ENCODE measurements at places on chromosomes 5 and 9.
A peak's percentile ranks its signal among the peaks of the same experiment; 100 is the strongest.

DNA sequence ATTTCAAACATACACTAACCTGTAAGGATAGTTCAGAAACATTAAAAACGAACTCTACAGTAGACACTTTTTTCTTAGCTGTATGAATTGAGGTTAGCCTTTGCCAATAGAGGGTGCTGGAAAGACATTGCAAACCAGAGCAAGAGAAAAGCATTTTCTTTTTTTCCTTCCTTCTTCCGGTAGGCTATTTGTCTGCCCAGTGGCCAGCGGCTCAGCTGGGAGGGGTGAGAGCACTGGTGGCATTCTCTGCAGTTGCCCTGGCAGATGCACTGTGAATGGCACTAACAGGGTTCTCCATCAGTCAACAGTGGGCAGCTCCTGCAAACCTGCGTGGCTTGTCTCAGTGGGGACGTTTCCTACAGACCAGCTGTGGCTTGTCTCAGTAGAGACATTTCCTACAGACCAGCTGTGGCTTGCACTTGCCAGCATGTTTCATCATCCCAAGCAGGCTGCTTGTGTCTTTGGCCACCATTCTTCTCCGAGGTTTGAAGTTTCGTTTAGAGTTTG lies 984.5 kb upstream of the CDH18 start:
- no peak for DNase-seq

GRCh38 chr9:12194731-12195130 lies 498.5 kb upstream of the TYRP1 start:
- no peak for DNase-seq

DNA sequence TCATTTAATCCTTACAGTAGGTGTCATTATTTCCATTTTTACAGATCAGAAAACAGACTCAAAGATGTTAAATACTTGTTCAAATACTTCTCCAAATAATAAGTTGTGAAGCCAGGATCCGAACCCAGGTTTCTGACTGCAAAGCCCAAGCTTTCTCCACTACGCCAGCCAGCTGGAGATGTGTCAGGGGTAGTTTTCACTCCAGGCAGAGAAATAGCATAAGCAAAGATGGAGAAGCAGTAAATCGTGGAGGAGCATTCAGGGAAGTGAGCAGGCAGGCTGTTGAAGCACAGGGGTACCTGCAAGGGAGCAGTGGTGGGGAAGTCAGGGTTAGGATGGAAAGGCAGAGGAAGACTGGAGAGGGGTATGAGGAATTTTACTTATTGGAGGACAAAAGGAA lies 2.9 kb downstream of the TLN1 start:
- DNase-seq = no peak

- DNase-seq = no peak
These were observed 137.5 kb downstream of the ARHGEF28 start for GRCh38 chr5:73763300-73764032.

DNA sequence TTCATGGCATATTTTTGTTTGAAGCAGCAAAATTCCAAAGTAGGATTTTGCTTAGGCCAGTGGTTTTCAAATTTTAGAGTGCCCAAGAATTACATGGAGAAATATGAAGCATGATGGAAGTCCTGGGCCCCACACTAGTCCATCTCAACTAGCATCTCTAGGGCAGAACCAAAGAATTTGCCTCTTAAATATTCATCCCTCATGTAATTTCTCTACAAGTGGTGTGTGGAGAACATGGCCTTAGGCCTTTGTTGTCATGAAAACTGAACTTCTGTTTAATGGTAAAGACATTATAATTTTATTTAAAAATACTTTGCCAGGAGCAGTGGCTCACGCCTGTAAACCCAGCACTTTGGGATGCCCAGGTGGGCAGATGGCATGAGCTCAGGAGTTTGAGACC lies 75.9 kb upstream of the CCNG1 start:
- no peak for DNase-seq

DNA sequence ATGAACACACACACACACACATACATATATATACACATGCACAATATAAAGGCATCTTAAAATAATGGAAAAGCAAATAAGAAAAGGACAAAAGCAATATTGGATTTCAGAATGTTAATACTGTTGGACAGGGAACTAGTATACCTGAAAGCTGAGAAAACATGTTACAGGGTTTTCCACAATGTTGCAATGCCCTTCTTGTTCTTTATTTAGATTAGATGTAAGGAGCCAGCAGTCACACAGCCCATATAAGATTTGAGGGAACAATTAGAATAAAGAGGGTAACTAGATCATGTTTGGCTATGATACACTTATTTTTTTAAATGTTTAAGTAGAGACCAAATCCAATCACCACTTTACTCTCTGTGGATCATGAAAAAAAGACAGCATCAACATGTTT lies 61.7 kb downstream of the SH3TC2 start:
- DNase-seq = no peak

- no peak for DNase-seq
These were observed 551.3 kb downstream of the TLE1 start for GRCh38 chr9:81137976-81138568.

GRCh38 chr9:74777136-74777879 lies 110.4 kb downstream of the TRPM6 start:
- DNase-seq = peak; percentile 75

DNA sequence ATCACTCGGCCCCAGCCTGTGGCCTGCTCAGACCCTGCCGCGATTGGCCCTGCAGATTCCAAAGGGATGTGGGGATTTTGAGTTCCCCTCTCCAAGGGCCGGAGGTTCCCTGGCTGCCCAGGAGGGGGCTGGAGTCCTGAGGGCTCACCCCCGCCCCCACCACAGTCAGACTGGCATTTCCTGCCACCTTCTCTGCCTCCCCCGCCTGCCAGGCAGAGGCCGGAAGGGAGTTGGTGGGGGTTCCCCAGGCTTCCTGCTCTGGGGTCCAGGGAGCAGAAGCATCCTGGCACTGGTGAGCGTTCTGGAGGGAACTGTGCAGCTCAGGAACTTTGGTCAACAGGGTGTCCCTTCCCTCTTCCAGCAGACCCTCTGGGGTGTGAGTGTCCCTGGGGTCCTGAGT lies 70.6 kb downstream of the RXRA start:
- peak; percentile 68 for DNase-seq

DNA sequence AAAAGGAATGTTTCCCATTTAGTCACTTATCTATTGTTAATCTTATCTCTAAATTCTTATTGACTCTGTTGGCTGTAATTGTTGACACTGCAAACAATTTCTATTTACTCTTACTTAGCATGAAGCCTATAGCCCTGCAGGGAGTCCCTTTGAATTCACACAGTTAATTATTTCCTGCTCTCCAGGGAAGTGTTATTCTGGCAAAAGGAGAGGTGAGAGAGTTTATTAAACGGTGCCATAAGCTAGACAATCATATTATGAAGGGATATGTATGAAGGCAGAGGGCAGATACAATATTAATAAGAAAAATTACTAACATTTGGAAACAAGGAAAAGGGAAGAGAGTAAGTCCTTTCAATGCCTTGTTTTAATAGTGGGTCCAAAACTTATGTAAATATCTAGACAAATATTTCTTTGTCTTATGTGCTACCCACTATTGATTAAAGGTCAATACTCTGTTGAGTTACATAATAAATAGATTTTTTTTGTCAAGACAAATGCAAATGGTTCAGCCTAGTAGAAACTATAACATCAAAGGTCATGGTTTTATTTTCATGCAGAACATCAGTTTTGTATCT lies 107.1 kb downstream of the CDH18 start:
- no peak for DNase-seq

DNA sequence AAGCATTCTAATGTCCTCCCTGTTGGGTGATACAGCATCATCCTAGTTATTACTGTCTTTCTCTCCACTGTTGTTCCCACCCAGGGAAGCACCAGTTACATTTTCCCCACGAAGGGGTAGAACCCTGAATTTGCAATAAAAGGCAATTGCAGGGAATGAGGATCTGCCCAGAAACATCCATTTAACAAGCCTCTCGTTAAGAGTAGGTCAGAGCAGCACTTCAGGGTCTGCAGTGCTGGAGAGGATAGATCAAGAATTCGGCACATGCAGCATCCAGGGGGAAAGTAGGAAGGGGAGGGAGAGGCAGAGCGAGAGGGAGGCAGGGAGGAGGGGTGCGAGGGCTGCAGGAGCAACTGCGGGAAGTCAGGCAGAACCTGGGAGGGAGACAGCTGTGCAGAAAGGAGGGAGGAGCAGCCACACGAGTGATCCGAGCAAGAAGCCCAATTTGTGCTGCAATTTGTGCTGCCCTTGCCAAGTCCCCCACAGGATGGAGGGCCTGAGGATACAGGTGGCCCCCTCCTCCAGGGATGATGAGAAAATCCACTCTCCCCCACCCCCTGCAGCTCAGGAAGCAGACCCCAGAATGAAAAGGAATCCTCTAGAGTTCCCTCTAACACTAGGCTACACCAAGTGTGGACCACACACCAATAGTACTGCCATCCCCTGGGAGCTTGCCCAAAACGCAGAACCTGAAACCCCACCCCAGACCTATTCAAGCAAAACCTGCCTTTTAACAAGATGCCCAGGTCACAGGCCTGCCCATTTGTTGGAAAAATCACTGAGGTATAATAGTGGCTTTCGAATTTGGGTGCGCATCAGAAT lies 62.2 kb downstream of the EPB41L4B start:
- DNase-seq = no peak

GRCh38 chr5:61599370-61600122 lies 267.5 kb downstream of the ZSWIM6 start:
- DNase-seq = no peak

DNA sequence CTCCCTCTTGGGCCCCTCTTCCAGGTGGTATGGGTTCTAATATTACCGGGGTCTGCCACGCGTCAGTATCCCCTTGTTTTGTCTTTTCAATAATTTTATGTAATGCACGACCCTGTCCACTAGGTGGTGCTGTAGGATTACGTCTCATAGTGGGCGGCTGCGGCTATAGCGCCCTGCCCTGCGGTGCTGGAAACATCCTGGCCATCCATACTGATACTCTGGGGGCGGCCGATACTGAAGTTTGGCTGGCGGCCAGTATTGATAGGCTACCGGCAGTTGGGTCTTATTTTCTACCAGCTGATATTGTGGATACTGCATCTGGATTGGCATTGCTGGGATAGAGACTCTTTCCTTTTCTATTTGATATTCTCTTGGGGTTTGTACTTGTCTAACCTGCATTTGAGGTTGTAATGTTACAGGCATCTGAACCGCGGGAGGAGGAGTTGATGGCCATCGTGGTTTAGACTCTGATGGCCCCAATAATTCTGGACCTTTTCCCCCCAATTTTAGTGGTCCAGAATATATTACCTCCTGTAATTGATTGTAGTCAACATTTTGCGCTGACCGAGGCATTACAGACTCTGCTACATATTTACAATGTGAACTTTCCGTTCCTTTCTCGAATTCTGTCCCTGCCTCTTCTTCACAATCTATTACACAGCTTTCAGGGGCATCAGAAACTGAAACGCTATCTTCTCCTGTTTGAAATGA lies 3.3 kb upstream of the TMEM141 start:
- peak; percentile 79 for DNase-seq

DNA sequence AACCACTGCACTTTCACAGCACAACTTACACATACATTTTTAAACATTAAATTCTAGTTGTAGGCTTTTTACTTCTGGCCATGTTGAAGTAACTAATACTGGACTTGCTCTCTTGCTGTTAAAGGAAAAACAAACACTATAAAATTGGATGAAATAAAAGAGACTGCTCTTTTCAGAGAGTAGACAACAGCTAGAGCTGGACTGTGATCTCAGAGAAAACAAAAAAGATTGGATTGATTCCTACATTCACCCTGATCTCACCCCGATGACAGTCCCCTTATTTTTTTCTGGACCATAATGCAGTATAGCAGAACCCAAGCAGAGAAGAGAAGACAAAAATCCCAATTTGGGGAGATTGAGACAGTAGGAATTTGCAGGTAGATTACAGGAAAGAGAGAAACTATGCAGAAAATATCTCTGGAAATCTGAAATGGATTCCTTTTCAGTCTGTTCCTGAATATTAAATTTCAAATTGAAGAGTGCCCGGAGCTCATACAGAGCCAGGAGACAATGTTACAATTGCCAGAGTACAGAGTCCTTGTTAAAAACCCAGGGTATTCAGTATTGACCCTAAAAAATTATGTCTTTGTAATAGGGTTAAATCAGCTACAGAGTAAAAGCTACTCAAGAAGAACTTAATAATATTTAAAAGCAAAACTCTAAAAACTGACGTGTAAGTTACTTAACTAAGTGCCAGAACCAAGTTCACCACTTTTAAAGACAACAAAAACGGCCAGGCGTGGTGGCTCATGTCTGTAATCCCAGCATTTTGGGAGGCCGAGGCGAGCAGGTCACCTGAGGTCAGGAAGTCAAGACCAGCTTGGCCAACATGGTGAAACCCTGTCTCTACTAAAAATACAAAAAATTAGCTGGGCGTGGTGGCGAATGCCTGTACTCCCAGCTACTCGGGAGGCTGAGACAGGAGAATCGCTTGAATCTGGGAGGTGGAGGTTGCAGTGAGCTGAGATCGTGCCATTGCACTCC lies 208.6 kb downstream of the MPDZ start:
- no peak for DNase-seq

DNA sequence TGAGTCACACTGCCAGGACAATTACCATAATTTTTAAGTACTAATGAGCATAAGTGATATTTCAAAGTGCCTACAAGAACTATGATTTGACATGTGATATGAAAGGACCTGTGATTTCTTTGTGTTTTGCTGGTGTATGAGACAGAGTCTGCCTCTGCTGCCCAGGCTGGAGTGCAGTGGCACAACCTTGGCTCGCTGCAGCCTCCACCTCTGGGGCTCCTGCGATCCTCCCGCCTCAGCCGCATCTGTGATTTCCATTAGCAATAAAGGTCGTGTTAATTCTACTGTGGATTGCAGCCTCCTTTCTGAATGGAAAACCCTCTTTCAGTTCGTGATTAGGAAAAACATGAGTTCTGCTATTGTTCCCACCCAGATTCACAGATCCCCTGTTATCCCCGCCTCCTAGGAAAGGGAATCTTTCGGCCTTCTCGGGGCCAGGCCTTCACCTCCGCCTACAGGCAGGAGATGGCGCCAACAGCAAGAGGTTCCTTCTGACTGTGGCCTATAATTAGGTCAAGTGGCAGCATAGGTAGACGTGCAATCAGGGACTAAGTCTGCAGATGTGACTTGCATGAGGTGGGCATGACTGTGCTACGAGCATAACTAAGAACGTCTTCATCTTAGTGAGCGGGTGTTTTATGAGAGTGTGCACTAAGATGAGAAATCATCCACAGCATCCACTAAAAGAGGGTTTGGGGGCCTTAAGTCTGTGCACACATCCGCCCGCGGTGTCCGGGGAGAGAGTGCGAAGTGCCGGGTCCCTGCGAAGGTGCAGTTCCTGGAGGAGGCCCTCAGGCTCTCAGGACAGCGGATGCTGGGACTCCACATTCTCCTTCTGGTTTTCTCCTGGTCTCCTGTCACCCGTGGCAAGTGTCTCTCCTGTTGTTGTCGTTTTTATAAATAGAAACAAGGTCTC lies 23.1 kb downstream of the TRIM7 start:
- peak; percentile 69 for DNase-seq
